ENCODE measurements at places on chromosomes 12 and 14.

DNA sequence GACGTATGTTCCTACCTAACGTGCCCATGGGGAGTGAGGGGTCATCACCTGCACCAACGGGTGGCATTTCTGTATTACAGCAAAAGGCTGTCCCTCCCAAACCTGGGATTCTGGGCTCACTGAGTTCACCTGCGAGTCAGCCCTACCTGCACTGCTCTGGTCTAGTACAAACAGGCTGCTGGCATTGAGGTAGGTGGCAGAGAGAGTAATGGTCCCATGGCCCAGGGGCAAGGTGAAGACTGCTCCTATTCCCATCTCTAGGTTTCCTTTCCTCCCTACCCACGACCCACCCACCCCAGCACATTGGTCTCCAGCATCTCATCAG lies 421 bp downstream of the SUOX start:
- DNase-seq, result no peak

DNA sequence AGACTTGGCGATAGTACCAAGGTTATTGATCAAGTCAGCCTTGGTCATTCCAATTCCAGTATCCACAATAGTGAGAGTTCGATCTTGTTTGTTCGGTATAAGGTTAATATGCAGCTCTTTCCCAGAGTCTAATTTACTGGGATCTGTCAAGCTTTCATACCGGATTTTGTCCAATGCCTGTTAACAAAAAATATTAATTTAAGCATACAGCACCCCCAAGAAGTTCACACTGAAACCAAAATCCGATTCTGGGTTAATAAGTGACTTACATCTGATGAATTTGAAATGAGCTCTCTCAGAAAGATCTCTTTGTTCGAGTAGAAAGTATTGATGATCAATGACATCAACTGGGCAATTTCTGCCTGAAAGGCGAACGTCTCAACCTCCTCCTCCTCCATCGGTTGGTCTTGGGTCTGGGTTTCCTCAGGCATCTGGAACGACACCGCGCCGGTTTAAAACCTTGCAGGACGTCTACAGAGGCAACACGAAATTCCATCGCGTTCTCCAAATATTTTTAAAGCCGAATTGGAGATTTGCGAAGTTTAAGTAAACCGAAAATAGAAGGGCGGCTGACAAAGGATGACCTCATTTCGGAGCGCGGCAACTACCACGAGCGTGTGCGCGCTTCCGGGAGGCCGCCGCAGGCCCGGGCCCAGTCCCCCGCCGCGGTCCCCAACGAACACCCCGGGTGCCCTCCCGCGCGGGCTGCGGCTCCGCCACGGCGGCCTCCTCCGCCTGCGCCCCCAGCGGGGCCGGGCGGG lies 716 bp downstream of the HSP90AA1 start:
- DNase-seq, result peak; percentile 88

DNA sequence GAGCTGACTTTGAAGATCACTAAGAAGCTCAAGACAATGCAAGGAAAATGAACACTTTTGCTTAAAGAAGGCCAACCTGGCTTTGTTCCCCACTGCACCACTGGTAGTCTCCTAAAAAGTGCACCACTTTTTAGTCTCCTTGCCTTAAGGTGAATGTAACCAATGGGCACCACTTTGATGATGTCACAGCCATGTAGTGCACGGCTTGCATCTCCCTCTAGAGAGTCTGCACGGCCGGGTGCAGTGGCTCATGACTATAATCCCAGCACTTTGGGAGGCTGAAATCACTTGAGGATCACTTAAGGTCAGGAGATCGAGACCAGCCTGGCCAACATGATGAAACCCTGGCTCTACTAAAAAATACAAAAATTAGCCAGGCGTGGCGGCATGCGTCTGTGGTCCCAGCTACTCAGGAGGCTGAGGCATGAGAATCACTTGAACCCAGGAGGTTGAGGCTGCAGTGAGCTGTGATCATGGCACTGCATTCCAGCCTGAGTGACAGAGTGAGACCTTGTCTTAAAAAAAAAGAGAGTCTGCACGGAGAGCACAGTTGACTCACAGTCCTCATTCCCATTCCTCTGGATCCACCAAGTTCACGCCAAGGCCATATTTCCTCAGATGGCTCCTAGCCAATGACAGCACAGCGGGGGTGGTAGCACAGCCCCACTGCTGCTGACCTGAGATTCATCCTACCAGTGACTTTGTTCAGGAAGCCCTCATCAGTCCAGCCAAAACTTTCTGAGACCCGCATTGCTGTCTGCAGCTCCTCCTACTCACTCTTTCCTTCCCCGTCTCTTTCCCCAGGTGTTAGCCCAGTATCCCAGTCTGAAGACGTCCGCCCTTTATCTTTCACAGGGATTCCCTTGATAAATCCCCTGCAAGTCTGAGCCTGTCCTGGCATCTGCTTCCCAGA lies 16.5 kb upstream of the IFT81 start:
- peak; percentile 93 for DNase-seq

DNA sequence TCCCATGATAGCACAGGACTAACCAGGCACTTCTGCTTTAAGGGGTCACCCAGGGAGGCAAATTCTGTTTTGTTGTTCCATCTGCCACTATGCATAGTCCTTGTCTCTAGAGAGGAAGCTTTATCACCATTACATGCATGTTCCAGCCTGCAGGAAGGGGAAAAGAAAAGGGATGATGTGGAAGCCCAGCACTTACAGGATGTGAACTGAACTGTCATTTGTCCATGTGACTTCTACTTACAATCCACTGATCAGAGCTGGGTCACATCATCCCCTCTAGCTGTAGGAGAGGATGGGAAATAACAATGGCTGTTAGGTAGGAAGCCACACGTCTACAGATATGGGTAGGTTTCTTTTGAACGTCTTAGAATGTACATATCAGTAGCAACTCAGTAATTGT lies 203.1 kb downstream of the PTPRO start:
- no peak for DNase-seq

DNA sequence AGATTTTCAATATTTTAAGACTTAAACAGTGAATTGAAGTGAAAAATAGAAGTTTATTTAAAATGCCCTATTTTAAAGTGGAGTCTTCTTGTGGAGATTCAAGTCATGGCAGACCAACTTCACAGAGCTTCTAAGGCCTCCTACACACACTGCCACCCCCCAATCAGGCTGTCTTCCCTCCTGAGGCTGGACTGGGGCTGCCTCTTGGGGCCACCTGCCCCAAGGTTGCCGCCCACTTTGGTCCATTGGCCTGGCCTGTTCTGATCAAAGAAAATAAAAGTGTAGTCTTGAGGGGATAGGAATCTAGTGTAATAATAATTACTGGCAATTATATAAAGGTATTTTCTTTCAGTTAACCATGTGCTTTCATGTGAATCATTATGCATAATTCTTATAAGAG lies 1.3 kb downstream of the GOLT1B start:
- DNase-seq, result peak; percentile 23

DNA sequence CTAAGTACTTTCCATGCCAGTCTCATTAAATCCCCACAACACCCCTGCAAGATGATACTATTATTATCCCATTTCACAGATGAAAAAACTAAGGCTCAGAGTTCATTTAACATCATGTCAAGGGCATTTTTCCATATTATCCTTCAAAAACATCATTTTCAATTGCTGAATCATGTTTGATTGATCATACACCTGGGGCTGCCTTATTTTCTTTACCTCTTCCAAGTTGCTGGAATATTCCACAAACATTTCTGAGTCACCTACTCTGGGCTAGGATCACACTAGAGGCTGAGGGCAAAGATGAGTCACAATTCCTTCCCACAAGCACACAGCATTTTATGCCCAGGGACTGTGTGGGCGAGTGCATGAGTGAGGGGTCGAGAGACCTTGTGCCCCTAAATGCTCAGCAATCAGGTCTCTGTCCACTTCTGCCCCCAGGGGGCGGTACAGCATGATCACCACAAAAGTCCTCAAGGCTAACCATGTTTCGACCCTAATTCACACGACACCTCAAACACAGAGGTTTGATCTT lies 14.1 kb upstream of the TMEM119 start:
- DNase-seq, result peak; percentile 94

GRCh38 chr12:25617991-25618390 lies 64.9 kb upstream of the LMNTD1 start:
- no peak for DNase-seq

GRCh38 chr12:25352083-25352918 lies 101.6 kb upstream of the KRAS start:
- DNase-seq, result peak; percentile 13

GRCh38 chr14:85934123-85934885 lies 404.4 kb downstream of the FLRT2 start:
- peak; percentile 42 for DNase-seq
